Lower lobe of right lung (tissue), 2 donors: ENCODE measurements at places on chromosomes 2 and 18. TPM values are rescaled to one million over a fixed set of nuclear protein-coding genes. Genes with fewer than 3 reads are reported as not detected.

The HOXD13 gene
- not detected for total RNA-seq

The UCN gene
- total RNA-seq, result 4.0 TPM

The PPP1R1C gene
- 2.9 TPM for total RNA-seq

The ARL5A gene
- total RNA-seq, result 52.3 TPM

The ZNF804A gene
- total RNA-seq, result 1.3 TPM

The DDX1 gene
- total RNA-seq, result 60.4 TPM

The GALNT3 gene
- 27.8 TPM for total RNA-seq

The REG3A gene
- total RNA-seq, result not detected

The HMSD gene
- 1.6 TPM for total RNA-seq

The MEP1B gene
- total RNA-seq, result not detected

The KCNG2 gene
- 0.50 TPM for total RNA-seq

The CD28 gene
- total RNA-seq, result 2.2 TPM

The DCC gene
- 4.5 TPM for total RNA-seq

The GAL3ST2 gene
- not detected for total RNA-seq

The TSPYL6 gene
- not detected for total RNA-seq

The DPP4 gene
- 24.5 TPM for total RNA-seq

The LYG2 gene
- total RNA-seq, result not detected

The SP3 gene
- total RNA-seq, result 77.0 TPM

The SCG2 gene
- total RNA-seq, result 0.71 TPM

The RTP5 gene
- not detected for total RNA-seq

The PRSS56 gene
- total RNA-seq, result not detected

The NDC80 gene
- total RNA-seq, result 1.1 TPM

The SF3B6 gene
- 65.5 TPM for total RNA-seq

The ADD2 gene
- 2.1 TPM for total RNA-seq

The TMEM163 gene
- total RNA-seq, result 31.9 TPM

The ABHD1 gene
- 0.21 TPM for total RNA-seq

The IL36A gene
- not detected for total RNA-seq

The DCDC2C gene
- total RNA-seq, result not detected

The LIPG gene
- total RNA-seq, result 3.7 TPM

The FSIP2 gene
- 0.27 TPM for total RNA-seq

The SPHKAP gene
- 0.06 TPM for total RNA-seq

The ARHGEF33 gene
- 1.5 TPM for total RNA-seq

The B3GNT7 gene
- total RNA-seq, result 80.0 TPM

The CHST9 gene
- 5.6 TPM for total RNA-seq

The MFF gene
- total RNA-seq, result 53.0 TPM

The SCYGR3 gene
- total RNA-seq, result not detected

The C2orf81 gene
- total RNA-seq, result 10.0 TPM

The EPAS1 gene
- 1,419 TPM for total RNA-seq

The KRTCAP3 gene
- 18.8 TPM for total RNA-seq

The RUFY4 gene
- total RNA-seq, result not detected

The GNAL gene
- 5.6 TPM for total RNA-seq

The TANC1 gene
- 39.5 TPM for total RNA-seq

The LCT gene
- total RNA-seq, result not detected

The RGPD3 gene
- 0.21 TPM for total RNA-seq

The CTLA4 gene
- total RNA-seq, result 0.86 TPM

The KCNK3 gene
- total RNA-seq, result 26.8 TPM

The CYTIP gene
- 40.5 TPM for total RNA-seq
